ENCODE measurements at places on chromosomes 4 and X. TPM values are rescaled to one million over a fixed set of nuclear protein-coding genes. Genes with fewer than 3 reads are reported as not detected.

GRCh38 chr4:121155893-121156292, 8.2 kb downstream of the TNIP3 start:
- peak; percentile 93 for DNase-seq

PAGE4 gene
- not detected for polyA plus RNA-seq

GAB3 gene
- polyA plus RNA-seq, result 1.0 TPM

DNA sequence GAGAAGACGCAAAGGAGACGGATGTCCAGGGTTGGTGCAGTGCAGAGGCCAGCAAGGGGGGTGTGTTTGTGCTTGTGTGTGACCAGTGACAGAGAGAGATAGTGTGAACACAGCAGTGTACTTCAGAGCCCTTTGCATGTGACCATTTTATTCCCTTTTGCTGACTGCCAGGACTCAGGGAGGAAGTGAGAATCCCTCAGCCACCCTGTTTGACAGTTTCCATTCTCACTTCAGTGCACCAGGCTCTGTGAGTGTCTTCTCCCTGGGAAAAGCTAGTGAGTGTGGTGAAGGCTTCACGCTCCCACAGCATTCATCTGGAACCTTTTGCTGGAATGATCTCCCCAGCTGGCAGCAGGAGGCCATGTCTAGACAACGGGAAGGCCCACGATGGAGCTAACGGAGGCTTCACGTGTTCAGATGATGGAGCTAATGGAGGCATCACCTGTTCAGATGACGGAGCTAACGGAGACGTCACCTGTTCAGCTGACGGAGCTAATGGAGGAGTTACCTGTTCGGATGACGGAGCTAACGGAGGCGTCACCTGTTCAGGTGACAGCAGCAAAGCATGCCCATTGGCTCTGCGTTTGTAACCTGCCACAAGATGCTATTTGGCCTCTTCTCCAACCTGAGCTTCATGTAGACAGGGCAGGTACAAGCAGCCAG, 195.4 kb downstream of the AFAP1 start:
- no peak for DNase-seq

DNA sequence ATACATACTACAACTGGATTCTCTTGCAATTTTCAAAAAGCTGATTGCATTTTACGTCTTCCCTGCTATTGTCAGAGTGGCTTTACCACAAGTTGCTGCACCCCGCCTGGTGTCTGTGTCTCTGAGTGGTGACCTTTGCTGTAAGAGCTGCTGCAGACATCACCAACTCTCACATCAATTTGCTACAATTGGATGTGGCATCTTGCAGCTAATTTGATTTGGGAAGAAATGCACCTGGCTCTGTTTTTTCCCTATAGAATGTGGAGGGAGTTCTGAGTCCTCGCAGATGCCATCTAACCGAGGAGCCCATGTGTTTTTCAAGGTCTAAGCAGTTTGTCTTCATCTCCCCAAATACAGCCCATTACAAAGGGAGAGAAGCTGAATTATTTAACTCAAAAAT, 73.8 kb upstream of the PHOX2B start:
- DNase-seq, result no peak

FAM236C gene
- polyA plus RNA-seq, result not detected

KIAA1210 gene
- polyA plus RNA-seq, result not detected

GRCh38 chrX:43813898-43814297, 68.4 kb downstream of the MAOB start:
- peak; percentile 14 for DNase-seq

DNA sequence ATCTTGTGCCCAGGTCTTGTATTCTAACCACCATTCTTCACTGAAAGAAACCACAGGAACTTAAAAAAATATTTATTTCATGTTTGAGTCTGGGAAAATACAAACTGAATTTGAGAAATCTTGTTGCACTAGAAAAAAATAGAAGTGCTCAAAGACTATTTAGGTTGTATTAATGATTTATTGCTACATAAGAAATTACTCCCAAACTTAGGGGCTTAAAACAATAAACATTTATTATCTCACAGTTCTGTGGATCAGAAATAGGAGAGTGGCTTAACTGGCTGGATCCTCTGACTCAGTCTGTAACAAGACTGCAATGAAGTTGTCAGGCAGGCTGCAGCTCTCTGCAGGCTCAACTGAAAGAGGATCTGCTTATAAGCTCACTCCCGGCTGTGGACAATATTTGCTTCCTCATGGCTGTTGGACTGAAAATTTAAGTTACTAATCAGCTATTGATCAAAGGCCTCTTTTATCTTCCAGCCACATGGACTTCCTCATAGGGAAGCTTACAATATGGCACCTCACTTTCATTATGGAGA, 295.4 kb upstream of the FAM241A start:
- DNase-seq, result peak; percentile 8

DNA sequence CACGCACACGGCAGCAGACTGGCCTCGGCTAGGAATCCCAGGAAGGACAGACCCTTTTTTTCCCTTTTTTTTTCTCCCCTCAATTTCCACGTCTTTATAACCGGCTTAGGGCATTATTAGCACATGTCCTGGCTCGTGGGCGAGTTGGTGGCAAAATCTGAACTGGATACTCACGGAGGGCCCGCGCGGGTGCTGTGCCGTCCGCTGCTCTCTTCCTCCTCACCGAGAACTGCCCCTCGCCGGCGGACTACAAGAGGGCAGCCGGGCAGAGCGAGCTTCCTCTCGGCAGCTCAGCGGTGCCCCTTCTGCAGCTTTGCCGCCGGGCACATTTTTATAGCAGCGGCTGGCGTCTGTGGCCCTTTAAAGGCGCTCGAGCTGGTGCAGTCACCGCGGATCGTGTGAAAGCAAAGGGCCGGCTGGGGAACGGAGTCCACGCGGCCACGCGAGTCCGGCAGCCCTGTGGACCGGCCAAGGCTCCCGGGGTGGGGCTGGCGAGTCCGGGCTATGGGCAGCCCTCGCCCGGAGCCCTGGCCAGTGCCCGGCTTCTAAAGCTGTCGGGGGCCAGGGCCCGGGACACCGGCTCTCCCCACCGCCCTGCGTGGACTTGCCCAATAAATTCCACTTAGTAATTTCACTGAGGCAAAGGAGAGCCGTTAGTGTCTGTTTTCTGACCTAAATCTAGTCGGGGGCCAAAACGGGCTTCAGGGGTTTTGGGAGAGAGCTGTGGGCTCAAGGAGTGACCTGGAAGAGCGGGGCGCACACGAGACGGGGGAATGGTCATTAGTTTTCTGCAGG, 1.3 kb upstream of the CITED1 start:
- DNase-seq, result peak; percentile 72

MAGEA1 gene
- polyA plus RNA-seq, result not detected

- no peak for DNase-seq
Observed at GRCh38 chrX:133908223-133908955, 77.0 kb downstream of the GPC3 start.

FAM236A gene
- polyA plus RNA-seq, result not detected

DNA sequence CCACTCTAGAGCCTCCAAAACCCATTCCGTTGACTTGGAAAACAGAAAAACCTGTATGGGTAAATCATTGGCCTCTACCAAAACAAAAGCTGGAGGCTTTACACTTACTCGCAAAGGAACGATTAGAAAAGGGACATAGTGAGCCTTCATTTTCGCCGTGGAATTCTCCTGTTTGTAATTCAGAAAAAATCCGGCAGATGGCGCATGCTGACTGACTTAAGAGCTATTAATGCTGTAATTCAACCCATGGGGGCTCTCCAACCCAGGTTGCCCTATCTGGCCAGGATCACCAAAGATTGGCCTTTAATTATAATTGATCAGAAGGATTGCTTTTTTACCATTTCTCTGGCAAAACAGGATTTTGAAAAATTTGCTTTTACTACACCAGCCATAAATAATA, 60.8 kb downstream of the ZNF732 start:
- peak; percentile 43 for DNase-seq

DNA sequence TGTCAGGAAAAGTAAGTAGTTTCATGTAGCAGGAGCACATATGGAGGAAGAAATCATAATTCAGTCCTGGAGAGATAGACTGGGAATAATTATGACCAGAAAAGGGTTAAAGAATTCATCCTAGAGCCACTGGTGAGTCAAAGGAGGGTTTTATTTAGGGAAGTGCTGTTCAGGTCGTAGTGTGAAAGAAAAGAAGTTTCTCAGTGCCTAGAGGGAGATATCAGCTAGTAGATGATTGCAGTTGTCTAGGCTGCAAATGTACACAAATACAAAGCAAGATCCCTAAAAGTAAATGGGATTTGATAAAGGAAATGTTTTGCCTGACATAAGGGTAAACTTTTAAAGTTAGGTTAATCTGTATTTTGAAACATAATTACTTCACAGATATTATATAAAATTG, 403.2 kb downstream of the ACTRT1 start:
- DNase-seq, result no peak

- no peak for DNase-seq
Observed at GRCh38 chrX:149987613-149988012, 49.3 kb upstream of the EOLA2 start.

DNA sequence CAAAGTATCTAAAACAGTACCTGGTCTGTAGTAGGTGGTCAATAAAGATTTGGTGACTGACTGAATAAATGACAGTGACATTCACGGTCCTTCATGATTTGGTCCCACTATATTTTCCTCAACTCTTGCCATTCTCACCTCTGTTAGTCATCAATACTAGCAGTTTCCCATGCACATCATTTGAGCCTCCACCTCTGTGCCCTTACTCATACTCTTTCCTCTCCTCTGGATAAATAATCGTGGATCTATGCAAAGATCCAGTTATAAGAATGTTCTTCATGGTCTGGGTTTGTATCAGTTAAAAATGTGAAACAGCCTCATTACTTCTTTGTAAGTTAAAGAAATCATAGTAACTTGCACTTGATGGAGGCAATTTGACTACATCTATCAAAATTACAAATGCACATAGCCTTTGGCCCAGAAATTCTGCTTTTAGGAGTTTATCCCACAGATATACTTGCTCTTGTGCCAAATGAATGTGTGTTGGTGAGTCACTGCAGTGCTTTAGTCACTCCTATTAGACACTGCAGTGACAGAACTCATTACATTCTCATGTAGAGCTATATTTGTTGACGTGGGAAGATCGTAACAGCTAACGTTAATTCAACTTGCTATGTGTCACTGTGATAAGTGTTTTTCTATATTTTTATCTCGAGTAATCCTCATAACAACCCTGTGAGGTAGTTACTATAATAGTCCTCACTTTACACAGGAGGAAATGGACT, 121.9 kb upstream of the SMIM10 start:
- peak; percentile 89 for DNase-seq

PAGE5 gene
- not detected for polyA plus RNA-seq

GRCh38 chr4:27152703-27153102, 292.1 kb downstream of the STIM2 start:
- no peak for DNase-seq

All from GM23248 (cell line).